Renal cortex interstitium (tissue), 15 donors: ENCODE measurements at places on chromosomes 16 and 17.

DNA sequence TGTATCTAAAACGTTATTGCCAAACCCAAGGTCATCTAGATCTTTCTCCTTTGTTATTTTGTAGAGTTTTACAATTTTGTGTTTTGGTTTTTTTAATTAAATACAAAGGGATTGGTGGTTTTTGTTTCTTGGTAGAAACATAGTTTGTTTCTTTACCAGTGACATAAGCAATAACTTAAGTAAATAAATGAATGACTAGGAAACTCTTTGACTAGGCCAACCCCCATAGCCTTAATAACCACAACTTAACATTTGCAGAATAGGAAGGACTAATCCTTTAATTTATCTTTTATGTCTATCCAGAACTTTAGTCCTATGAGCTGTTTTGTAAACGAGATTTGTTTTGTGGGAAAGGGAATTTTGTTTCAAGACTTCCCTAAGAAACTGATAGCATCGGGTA is 162.5 kb downstream of the PRKCA start:
- no peak for DNase-seq

DNA sequence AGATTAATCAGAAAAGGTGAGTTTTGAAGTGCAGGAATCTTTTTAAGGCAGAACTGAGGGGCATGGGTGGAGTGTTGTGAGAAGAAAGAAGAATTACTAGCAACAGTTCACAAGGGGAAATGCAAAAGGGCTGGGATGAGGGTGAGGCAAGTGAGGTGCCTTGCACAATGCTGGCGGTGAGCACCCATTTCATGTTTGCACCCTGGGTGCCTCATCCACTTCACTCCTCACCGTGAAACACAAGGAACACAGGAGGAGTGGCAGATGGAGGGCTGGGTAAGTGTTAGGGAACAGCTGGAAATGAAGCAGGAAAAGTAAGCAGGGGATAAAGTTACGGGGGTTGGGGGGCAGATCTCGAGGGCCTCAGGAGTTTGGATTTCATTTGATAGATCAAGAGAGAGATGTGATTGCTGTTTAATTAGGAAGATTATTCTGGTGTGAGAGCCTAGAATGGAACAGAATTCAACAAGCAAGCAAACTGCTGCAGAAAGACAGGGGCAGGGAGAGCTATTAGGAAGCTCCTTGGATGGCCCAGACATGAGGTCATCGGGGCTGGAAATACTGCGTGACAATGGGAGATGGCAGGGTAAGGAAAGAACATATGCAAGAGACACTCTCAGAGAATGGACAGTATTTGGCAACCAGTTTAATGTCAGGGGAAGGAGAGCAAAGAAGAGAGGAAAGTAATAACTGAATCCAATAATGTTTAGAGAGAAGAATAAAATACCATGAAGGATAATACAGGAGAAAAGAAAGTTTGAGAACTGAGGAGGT is 8.3 kb upstream of the HEATR6 start:
- DNase-seq = no peak

DNA sequence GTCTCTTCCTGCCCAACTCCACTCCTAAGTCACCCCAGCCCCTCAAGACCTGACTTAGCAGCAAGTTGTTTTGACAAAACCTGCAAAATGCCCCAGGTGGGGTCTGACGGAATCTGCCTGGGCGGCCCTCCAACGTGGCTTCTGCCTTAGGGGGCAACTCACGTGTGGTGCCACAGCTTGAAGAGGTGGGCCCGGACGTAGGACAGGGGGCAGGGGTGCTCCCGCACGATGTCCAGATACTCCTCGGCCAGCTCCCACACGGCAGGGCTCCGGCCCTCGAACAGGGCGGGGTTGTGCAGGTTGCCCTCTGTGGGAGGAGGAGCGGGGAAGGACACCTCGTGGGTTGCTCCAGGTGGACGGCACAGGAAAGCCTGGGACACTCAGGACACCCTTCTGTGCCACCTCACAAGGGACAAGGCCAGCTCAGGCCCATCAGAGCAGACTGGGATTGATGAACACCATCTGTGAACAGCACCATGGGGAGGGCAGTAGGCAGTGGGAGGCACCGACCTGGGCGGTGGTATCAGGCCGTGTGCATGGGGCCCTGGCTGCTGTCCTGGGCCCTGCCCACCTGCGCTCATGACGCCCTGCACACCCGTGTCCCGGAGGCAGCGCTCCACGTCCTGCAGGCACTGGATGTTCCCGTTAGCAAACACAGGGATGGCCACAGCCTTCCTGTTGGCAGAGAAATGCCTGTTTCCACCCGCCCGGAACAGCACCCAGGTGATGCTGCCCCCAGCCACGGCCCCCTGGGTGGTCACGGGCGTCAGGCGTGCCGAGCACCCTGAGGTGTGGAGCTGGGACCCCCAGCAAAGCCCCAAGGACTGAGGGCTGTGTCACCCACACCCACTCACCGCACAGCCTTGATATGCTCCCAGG is 4.3 kb downstream of the DUS1L start:
- no peak for DNase-seq

- no peak for DNase-seq
Measured at GRCh38 chr17:51651513-51652298, 391.4 kb downstream of the UTP18 start.

DNA sequence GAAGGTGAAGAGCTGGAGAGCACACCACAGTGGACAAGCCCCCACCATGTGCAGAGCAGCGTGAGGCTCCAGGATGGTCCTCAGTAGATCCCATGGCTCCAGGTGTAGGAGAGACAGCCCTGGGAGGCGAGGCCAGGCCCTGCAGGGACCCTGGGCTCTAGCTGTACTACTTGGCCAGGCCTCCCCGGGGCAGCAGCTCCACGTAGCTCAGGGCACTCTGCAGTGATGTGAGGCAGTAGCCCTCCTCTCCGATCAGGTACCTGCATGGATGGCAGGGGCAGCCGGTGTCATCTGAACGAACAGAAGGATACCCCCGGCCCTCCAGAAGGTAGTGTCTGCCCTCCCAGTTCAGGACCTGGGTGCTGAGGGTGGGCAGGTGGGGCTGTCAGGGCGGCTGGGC is 6.2 kb upstream of the SPATA2L start:
- DNase-seq = no peak

DNA sequence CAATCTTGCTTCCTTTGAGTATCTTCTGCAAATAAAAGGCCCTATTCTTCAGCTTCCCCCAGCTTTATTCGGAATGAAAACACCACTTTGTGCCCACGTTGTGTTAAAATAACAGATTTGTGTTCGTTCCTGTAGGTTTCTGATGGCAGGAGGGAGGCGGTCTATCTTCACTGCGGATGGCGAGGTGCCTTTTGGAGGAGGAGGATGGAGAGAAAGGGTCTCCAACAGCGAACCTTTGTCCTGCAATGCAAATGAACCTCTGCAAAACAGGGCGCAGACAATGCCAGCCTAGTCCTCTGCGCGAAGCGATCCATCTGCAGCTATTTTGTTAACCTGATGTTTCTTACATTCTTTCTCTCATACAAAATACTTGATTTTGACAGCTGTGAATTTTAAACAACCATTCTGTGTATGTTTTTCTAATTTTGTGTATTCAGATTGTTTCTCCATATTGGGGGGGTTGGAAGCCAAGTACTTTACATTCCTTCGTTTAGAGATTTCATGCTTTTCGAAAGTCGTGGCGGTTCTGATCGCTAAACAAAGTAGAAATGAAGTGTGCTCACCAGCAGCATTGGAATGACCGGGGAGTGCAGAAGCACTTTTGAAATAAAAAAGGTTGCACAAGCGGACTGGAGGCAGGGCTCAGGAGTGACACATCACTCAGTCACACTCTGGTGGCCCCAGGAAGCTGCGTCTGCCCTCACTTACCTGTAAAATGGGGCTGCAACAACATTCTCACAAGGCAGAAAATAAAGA is 279.0 kb upstream of the IRX5 start:
- DNase-seq = no peak

DNA sequence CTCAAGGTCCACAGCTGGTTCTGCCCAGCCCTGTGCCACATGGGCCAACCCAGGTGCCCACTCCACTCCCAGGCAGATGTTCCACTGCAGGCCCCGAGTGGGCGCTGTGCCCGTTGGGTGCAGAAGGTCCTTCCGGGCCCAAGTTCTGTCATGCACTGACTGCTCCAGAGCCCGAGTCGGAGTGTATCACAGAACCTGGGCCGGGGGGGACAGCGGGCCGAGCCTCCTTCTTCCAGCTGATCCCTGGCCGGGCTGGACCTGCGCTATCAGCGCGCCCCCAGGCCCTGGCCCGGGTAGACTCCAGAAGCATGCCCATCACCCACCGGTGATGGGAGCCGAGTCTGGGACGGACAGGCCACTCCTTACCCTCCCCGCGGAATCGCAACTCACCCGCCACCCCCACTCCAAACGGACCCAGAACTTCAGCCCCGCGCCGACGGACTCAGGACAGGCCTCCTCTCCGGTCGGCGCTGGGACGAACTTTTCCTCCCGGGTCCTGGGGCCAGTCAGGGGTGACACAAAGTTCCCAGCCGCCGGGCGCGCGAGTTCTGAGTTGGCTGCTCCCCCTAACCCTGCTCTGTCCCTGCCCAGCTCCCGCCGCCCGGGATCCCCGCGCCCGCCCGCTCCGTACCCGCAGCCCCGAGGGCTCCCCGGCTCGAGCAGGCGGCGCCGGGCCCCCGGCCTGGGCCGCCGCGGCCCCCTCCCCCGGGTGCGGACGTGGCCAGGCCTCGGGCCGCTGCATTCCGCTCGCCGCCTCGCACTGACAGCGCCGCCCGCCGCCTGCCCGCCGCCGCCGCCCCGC is at the start of gene COPZ2:
Gene COPZ2 (minus strand): TSS at position 762 of the 802 bp plus-strand sequence. CDS start 20 bp downstream, at position 742.
- no peak for DNase-seq

- DNase-seq = peak; percentile 33
Measured at GRCh38 chr17:73646409-73647300, 2.4 kb upstream of the SDK2 start.

DNA sequence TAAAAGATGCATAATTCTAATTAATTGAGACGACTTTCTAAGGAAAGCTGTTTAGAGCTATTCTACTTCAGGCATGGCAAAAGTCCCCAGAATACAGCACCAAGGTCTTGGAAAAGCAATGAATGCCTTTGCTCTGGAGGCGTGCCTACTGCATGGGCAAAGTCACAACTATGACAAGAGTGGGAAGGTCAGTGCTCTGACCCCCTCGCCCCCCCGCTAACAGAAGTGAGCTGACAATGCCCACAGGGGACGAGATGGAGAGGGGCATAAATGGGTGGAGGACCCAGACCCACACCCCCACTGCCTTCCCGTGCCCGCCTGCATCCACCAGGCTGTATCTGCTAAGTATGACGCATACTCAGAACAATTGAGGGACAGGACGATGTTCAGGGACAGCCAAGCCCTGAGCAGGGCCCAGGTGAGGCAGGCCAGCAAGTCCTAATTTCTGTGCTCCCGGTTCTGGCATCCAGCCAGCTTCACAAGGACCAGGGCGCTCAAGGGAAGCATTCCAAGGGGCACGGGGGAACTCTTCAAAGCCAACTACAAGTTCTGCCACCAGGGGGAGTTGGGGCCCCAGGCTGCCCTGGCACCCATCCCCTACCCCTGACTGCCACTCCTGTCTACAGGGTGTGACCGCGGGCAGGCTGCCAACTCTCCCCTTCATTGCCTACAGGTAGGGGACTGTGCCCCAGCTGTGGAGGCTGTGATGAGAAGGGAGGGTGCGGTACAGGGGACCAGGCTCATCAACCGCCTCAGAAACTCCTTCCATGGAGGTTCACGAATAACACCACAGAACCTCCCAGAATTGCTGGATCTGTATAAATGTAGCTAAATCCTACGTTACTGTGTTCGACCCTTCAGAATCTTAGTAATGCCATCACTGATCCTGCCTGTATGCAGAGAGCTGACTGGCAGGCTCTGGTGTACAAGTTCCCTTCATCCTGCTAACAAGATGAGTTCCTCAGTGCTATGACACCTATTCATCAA is 20.8 kb downstream of the NPRL3 start:
- no peak for DNase-seq

- no peak for DNase-seq
Measured at GRCh38 chr16:60318486-60318885, 1584.4 kb upstream of the GOT2 start.

GRCh38 chr17:71942626-71943025 is 178.2 kb upstream of the SOX9 start:
- no peak for DNase-seq

- no peak for DNase-seq
Measured at GRCh38 chr17:35314415-35315216, 58.8 kb downstream of the SLFN11 start.

DNA sequence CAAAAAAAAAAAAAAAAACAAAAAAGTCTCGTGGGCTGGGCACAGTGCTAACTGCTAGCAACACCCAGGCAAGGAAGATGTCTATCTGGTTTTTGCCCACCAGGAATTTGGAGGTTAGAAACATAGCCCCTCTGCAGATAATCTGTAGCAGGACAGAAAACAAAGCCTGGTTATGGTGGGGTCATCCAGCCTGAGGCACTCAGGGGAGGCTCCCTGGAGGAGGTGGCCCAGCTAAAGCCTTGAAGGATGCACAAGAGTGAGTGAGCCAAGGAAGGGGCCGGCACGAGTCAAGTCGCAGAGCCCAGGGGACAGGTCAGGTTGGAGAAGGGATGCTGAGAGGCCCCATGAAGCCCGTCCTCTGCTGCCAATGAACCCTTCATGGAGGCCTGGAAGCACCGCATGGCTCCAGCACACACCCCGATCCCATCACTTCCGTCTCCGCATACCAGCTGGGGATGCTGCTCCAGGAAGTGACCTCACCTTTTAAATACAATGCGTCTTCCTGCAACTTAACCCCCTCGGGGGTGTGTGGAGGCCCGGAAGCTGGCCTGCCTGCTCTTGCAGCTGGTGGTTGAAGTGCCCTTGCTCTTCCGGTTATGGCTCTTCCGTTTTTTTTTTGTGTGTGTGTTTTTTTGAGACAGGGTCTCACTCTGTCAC is 86.5 kb downstream of the ENGASE start:
- no peak for DNase-seq

DNA sequence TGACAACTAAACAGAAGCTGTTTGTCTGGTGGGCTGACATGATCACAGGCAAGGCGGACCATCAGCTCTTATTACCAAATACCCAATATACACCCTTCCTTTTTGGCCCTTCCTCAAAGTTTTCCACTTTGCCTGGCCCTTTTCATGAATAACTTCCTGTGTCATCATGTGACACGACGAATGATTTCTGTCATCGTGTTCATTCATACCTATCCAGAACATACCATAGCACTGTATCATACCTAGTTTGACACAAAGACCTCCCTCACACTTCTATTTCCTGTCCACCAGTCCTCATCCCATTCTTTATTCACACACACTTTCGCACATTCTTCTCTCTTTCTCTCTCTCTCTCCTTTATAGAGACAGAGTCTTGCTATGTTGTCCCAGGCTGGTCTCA is 131.8 kb downstream of the STX8 start:
- no peak for DNase-seq

DNA sequence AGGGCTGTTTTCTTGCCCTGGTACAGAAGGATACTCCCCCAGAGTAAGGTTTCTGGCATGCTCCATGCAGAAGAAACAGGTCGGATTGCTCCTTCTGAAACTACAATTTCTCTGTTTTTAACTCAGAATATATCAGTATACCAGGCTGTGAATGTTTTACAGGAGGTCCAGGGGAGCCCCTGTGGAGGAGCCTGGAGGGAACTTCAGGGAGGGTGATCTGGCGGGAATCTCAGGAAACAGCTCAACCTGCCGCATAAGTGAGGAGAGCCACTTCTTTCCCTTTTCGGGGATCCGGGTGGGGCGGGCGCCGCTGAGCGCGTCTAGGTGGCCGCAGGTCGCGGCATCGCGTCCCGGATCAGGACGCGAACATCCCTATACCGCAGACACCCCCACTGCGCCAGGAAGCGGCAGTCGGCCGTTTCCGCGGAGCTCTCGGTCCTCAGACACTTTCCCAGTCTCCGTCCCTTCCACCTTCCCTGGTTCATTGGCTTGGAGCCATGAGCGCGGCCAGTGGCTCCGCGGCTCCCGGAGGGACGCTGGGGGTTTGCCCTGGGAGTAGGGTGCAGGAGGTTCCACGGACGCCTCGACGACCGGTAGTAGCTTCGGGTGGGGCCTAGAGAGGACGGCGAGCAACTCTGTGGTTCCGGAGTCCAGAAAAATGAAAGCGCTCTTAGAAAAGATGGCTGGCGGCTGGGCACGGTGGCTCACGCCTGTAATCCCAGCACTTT is 3.1 kb upstream of the ZNF764 start:
- DNase-seq = no peak
